ENCODE measurements at places on chromosomes 1 and 21. TPM values are rescaled to one million over a fixed set of nuclear protein-coding genes. Genes with fewer than 3 reads are reported as not detected.
A peak's percentile ranks its signal among the peaks of the same experiment; 100 is the strongest.

DNA sequence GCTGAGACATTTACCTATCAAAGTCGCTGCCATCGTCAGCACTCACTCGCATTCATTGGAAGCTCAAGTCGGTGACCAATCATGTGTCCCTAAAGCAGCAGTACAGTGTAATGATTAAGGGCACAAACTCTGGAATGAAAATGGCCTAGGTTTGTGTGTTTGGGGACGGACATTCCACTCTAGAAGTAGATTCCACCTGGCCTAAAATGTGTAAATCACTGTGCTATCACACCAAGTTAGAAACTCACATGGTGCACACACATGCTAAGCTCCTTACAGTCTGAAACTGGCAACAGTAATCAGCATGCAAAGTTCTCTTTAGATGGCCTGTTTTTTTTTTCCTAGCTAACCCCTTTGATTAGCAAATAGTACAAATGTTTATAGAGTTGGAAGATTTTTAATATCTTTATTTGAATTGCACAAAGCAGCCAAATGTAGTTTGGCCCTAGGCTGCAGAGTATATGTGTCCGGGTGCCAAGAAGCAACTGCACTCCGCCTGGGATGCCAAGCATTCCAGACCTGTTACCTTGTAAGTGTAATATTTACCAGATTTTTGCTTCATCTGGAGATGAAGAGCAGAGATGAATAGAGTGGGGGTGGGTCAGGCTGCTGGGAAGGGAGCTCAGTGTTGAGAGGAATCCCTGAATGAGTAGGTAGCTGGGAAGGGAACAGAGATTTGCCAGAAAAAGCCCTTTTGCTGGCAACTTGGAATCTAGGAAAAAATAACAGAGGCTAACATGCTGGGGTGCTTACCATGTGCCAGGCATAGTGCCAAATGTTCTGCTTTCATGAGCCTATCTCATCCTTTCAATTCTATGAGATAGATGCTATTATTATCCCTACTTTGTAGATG is 35.2 kb downstream of the TGFB2 start:
- H3K27me3 ChIP-seq: peaks cover 6% of the 10 kb centered on the region
- H3K36me3 ChIP-seq: no peaks in the 10 kb centered on the region
- DNase-seq: no peak
- H3K27ac ChIP-seq: no peak overlapping the region
- peaks cover 5% of the 10 kb centered on the region for H3K4me1 ChIP-seq

DNA sequence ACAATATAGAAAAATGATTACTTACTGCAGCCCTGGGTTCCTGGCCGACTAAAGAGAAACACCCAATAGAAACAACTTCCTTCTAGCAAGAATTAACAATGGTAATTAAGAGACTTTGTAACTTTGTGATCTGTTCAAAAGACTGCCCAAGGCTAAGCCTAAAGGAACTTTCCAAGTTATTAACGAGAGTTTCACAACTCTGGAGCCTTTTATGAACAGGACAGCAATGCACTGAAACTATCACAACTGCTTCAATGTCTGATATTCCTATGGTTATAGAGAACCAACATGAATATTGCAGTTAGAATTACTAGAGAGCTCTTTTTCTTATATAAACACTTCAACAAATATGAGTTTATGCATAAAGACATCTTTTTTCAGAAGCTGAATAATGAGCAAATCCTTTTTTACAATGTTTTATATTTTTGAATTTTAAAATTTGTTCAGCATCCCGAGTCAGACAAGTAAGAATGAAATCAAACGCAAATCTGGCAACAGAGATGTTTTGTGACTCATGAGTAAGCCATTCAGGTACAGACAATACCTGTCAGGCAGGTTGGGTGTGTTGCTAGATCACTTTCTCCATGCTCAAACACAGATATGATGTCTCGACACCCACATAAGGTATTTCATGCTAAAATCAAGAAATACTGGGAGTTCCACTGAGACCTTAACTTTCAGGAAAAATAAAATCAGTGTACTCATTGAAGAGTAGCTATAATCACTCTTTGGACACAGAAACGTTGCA is 22.2 kb upstream of the KCNJ15 start:
- no peak overlapping the region for H3K4me3 ChIP-seq
- DNase-seq: no peak
- H3K27ac ChIP-seq: no peak overlapping the region
- H3K36me3 ChIP-seq: no peaks in the 10 kb centered on the region
- no peaks in the 10 kb centered on the region for H3K4me1 ChIP-seq

DNA sequence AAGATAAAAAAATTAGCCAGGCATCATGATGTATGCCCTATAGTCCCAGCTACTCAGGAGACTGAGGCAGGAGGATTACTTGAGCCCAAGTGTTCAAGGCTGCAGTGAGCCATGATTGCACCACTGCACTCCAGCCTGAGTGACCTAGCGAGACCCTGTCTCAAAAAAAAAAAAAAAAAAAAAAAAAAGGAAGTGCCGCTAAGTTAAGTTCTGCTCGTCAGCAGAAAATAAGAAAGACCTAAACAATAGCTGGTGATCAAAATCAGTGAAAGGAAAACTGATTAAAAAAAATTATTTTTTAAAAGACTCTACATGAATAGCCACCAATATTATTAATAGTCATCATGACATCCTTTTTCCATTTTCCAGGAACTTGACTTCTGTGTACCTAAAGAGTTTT is 44.2 kb upstream of the MTR start:
- no peaks in the 10 kb centered on the region for H3K36me3 ChIP-seq
- H3K4me3 ChIP-seq: no peak overlapping the region
- H3K4me1 ChIP-seq: no peaks in the 10 kb centered on the region
- H3K27ac ChIP-seq: no peak overlapping the region
- no peak for DNase-seq

GRCh38 chr1:175885326-175885725 is 141.9 kb upstream of the TNR start:
- no peaks in the 10 kb centered on the region for H3K4me1 ChIP-seq
- H3K36me3 ChIP-seq: no peaks in the 10 kb centered on the region
- DNase-seq: no peak
- H3K27ac ChIP-seq: no peak overlapping the region
- H3K4me3 ChIP-seq: no peak overlapping the region

DNA sequence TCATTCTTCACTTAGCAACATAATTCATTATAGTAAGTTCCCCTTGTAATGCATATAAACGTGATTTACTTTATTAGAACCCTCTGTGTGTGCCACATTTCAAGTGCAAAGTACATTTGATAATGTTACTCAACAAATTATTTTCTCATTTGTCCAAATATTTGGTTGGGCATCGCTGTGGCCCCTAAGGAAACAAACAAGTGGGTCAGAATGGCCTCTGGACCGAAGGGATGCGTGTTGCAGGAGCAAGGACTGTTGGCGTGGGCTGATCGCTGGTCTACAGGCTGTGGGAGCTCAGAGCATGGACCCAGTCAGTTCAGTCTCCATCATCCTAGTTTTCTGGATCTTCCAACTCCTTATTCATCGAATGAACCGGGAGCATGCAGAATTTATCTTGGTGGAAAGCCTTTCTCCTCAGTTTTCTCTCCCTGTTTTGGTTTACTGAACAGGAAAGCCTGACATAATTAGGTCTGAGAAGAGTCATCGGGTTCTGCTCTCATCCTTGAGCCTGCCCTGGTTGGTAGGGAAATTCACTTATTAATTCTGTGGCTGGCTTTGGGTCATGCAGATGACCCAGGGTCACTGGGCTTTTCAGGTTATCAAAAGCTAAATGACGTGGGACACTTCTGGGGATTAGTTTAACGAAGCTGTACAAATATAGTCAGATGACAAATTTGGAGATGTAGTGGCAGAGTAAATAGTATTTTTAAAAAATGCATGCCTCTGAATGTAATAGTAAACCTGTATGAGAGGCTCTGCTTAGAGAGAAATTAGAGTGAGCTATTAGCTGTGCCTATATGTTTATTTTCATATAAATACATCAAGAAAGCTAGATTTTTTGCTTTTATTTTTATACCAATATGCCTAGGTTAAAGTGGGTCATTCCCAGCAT is 200.2 kb downstream of the SDCCAG8 start:
- H3K4me3 ChIP-seq: no peak overlapping the region
- no peaks in the 10 kb centered on the region for H3K36me3 ChIP-seq
- H3K27me3 ChIP-seq: no peaks in the 10 kb centered on the region
- no peak overlapping the region for H3K27ac ChIP-seq
- no peaks in the 10 kb centered on the region for H3K4me1 ChIP-seq

DNA sequence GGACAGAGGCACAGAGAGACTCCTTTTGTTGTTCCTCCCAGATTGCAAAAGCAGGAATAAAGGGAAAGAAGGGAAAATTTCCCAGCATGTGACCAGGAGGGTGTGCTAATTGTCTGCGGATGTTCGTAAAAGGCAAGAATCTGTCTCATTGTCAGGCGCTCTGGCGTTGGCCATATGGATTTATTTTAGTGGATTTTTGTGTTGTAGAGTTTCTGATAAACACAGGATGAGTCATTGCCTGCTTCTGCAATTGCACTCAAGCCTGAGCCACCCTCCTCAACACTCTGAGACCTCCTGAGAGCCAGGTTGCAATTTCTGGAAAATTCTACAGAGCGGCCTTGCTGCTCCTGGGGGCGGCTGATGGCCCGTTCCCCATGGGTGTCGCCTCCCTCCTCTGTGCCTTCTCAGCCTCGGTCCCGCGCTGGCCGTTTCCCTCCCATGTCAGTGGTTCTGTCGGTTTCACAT is 227.7 kb downstream of the KAZN start:
- no peaks in the 10 kb centered on the region for H3K36me3 ChIP-seq
- no peaks in the 10 kb centered on the region for H3K27me3 ChIP-seq
- DNase-seq: no peak
- no peak overlapping the region for H3K27ac ChIP-seq
- no peaks in the 10 kb centered on the region for H3K4me1 ChIP-seq
- H3K4me3 ChIP-seq: no peak overlapping the region

DNA sequence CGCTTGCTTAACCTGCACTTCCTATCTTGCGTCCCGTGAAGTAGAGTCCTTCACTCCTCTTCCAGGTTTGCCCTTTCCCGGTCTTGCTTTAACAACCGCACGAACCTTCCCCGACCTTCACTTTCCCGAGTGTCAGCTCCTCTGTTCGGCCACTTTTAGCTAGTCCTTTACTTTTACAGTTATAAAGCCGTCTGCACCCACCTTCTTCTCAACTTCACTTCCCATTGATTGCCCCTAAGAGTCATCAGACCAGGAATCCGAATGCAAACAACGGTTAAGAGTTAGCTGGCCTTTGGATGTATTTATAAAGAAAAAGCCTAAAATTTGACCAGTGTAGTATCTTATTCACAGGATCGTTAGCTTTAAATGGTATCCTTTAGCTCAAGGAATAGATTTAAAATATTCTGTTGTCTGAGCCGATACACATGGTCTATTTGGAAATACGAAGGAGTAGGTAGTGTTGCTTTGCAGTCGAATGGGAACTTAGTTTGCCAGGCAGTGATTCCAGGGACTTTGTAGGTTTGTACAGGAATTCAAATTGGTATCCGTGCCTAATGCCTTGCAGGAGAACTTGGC is 1.4 kb downstream of the PPP2R5A start:
- peaks cover 61% of the 10 kb centered on the region for H3K4me1 ChIP-seq
- H3K36me3 ChIP-seq: no peaks in the 10 kb centered on the region
- DNase-seq: no peak
- peak overlapping the region; percentile 97 for H3K27ac ChIP-seq
- H3K27me3 ChIP-seq: no peaks in the 10 kb centered on the region

GRCh38 chr1:83996191-83996590 is 2.7 kb downstream of the TTLL7 start:
- H3K36me3 ChIP-seq: no peaks in the 10 kb centered on the region
- H3K4me1 ChIP-seq: peaks cover 10% of the 10 kb centered on the region
- no peak overlapping the region for H3K27ac ChIP-seq
- H3K27me3 ChIP-seq: peaks cover 41% of the 10 kb centered on the region
- no peak overlapping the region for H3K4me3 ChIP-seq

DNA sequence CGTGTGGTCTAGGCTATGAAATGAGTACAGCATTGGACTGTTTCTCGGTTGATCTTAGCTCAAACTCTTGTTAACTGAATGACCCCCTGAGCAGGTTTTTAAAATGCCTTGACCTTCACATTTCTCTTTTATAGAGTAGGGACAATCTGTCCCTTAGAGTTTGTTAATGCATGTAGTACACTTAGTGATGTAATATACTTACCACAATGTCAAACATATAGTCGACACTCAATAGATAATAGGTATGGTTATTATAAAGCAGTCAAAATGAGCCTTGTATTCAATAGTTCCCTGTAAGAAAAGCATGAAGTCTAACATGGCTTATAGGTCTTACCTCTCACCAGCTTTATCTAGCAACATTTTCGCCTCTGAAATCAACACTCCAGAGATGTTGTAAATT is 161.0 kb upstream of the RUNX1 start:
- no peak overlapping the region for H3K4me3 ChIP-seq
- no peak overlapping the region for H3K27ac ChIP-seq
- H3K27me3 ChIP-seq: peaks cover 9% of the 10 kb centered on the region
- DNase-seq: no peak

DNA sequence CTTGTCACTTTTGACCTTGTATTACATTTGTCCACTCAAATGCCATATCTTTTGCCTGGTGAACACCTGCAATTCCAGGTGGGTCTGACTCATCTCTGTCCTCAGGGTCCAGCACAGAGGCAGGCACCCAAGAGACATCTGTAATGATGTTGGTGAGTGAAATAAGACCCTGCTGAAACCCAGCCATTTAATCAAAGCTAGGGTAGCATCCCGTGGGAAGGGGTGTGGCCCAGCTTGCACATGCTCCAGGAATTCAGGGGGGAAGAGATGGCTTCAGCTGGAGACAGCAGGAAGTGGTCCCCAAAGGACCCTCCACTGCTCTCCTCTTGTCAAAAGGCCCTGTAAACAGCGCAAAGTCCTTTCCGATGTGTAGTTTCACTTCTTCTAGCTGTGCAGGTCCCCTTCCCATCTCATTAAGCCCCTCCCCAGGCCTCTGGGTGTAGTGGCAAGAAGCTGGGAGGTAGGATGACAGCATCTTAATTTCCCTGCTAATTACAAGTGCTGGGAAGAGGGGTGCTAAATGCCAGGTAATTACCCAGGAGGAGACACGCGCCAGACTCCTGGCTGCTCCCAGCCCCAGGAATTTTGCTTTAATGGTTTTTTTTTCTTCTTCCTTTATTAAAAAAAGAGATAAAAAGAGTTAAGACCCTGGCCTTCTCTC is 54.4 kb upstream of the TRABD2B start:
- no peaks in the 10 kb centered on the region for H3K27me3 ChIP-seq
- no peaks in the 10 kb centered on the region for H3K36me3 ChIP-seq
- DNase-seq: no peak
- H3K4me1 ChIP-seq: no peaks in the 10 kb centered on the region
- no peak overlapping the region for H3K27ac ChIP-seq

- H3K27me3 ChIP-seq: no peaks in the 10 kb centered on the region
- H3K36me3 ChIP-seq: peaks cover 6% of the 10 kb centered on the region
- no peak overlapping the region for H3K4me3 ChIP-seq
Measured at GRCh38 chr1:231818337-231818736, 191.7 kb downstream of the DISC1 start.

GRCh38 chr1:194298007-194298598 is 1111.7 kb upstream of the B3GALT2 start:
- no peaks in the 10 kb centered on the region for H3K4me1 ChIP-seq
- H3K4me3 ChIP-seq: no peak overlapping the region
- H3K27me3 ChIP-seq: no peaks in the 10 kb centered on the region
- H3K27ac ChIP-seq: no peak overlapping the region
- H3K36me3 ChIP-seq: no peaks in the 10 kb centered on the region

TRIM67 gene
- not detected for total RNA-seq

EPHB2 gene
- not detected for total RNA-seq

SLFNL1 gene
- total RNA-seq: 0.30 TPM

VSIG8 gene
- not detected for total RNA-seq

NDUFS2 gene
- 67.5 TPM for total RNA-seq

DNASE2B gene
- not detected for total RNA-seq

FAM163A gene
- total RNA-seq: not detected

FCRL5 gene
- total RNA-seq: 0.22 TPM

Measured in CD4-positive, CD25-positive, alpha-beta regulatory T cell (primary cell).